Activated T-helper 1 cell treated with anti-CD3 and anti-CD28 coated beads, Interleukin-12 subunit alpha, Interleukin-12 subunit beta, Interleukin-2, Interleukin-4 antibody, amounts not matched to agents 30 ng/mL and 10 ng/mL and 1 ng/mL, durations not matched to agents 14 hours and 24 hours and 36 hours (primary cell): ENCODE measurements at places on chromosomes 2 and 18. TPM values are rescaled to one million over a fixed set of nuclear protein-coding genes. Genes with fewer than 3 reads are reported as not detected.

DNA sequence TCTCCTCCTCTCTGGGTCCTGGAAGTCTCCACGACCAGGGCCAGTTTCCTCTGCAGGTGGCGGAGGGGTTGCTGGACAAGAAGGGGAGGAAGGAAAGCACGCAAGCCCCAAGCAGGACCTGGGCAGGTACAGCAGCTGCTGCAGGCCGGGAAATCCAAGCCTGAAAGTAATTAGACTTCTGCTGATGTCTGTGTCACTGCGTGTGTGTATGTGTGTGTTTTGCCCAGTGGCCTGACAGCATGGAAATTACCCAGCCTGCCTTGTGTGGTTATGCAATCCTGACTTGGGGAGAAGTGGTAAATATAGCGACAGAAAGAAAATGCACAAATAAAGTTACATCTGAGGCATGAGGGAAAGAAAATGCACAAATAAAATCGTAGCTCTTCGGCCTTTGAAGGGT lies 121.8 kb upstream of the ZBTB14 start:
- H3K4me3 ChIP-seq = no peak overlapping the region
- H3K36me3 ChIP-seq = no peaks in the 10 kb centered on the region
- H3K27me3 ChIP-seq = peaks cover 8% of the 10 kb centered on the region
- H3K27ac ChIP-seq = no peak overlapping the region
- no peak for DNase-seq

DNA sequence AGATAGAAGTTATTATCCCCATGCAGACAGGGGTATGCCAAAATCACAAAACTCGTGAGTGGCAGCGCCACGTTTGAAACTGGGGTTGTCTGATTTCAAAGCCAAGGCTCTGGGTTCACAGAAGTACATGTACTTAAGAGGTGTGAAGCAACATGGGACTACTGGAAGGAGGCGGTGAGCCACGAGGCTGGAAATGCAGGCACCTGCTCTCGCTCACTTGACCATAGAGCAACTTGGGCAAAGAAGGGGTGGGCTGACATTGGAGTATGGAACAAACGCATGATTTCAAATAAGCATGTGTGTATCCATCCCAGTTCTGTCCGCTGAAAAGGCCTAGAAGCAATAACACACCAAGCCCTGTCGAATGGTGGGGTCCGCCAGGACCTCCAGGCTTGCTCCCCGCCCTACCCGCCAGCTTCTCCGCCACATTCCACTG lies 593 bp upstream of the ACTR2 start:
- DNase-seq = peak; percentile 14
- peaks cover 11% of the 10 kb centered on the region for H3K36me3 ChIP-seq
- H3K27ac ChIP-seq = peak overlapping the region; percentile 99
- H3K4me3 ChIP-seq = peak overlapping the region; percentile 97

GRCh38 chr18:59041296-59041695 lies 98.4 kb upstream of the SEC11C start:
- H3K4me1 ChIP-seq = peaks cover 4% of the 10 kb centered on the region
- DNase-seq = no peak
- H3K36me3 ChIP-seq = no peaks in the 10 kb centered on the region
- peaks cover 6% of the 10 kb centered on the region for H3K27me3 ChIP-seq
- no peak overlapping the region for H3K27ac ChIP-seq
- H3K4me3 ChIP-seq = no peak overlapping the region

DNA sequence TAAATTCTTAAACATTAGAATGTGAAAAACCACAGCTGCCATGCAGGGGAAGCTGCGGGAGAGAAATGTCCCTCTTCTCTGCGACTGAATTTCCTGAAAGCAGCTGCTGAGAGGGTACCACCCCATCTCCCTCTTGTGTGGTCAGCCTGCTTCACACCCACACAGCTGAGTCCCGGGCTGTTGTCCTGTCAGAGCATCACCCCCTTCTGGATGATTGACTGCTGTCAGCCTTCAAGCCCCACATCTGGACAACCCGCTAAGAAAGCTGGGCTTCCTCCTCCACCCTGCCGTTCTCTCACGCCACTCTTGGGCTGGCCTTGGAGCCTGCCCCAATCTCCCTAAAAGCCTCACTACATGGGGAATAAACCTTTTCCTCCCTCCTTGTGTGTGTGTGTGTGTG lies 26.0 kb downstream of the SH3YL1 start:
- DNase-seq = no peak
- H3K36me3 ChIP-seq = peaks cover 5% of the 10 kb centered on the region
- H3K4me3 ChIP-seq = no peak overlapping the region
- H3K4me1 ChIP-seq = no peaks in the 10 kb centered on the region
- no peak overlapping the region for H3K27ac ChIP-seq

DNA sequence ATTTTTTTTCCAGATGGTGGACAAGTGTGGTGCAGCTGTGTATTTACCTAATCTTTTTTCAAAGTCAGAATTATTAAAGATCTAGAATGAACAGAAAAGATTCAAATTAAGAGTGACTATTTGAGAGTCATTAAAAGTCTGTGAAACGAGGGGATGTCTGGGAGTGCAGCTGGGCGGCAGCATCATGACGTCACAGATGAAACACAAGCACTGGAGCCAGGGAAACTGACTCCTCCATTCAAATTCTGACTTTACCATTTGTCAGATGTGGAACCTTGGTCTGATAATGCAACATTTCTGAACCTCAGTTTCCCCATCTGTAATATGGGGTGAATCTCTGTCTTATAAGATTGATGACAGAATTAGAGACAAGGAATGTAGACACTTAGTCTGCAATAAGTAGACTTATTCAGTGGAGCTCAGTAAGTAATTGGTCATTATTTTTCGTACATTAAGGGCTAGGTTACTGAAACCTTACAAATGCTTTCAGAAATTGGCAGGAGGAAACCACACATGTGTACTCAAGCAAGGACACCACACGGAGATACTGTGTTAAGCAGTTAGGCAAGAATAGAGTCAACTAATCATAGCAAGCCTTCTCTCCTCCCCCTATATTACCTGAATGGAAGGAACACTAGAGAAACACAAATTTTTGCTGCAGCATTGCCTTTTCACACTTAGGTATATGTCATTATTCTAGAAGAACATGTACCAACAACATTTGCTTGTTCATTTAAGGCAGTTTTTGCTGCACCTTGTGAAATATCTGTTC lies 27.8 kb upstream of the CXXC1 start:
- DNase-seq = no peak
- H3K27me3 ChIP-seq = peaks cover 20% of the 10 kb centered on the region
- H3K4me1 ChIP-seq = peaks cover 8% of the 10 kb centered on the region
- H3K27ac ChIP-seq = no peak overlapping the region
- no peak overlapping the region for H3K4me3 ChIP-seq

- H3K27ac ChIP-seq = no peak overlapping the region
- DNase-seq = no peak
- H3K36me3 ChIP-seq = no peaks in the 10 kb centered on the region
- no peaks in the 10 kb centered on the region for H3K4me1 ChIP-seq
- peaks cover 11% of the 10 kb centered on the region for H3K27me3 ChIP-seq
These were observed 283.2 kb downstream of the INSIG2 start for GRCh38 chr2:118371515-118371914.

GRCh38 chr18:56661360-56662062 lies 10.4 kb downstream of the WDR7 start:
- peaks cover 21% of the 10 kb centered on the region for H3K4me1 ChIP-seq
- H3K27me3 ChIP-seq = no peaks in the 10 kb centered on the region
- no peak for DNase-seq

- DNase-seq = no peak
- peaks cover 11% of the 10 kb centered on the region for H3K36me3 ChIP-seq
- no peak overlapping the region for H3K27ac ChIP-seq
- peaks cover 7% of the 10 kb centered on the region for H3K4me1 ChIP-seq
- H3K4me3 ChIP-seq = no peak overlapping the region
- peaks cover 18% of the 10 kb centered on the region for H3K27me3 ChIP-seq
These were observed 28.4 kb downstream of the BOLA3 start for GRCh38 chr2:74119339-74119738.

DNA sequence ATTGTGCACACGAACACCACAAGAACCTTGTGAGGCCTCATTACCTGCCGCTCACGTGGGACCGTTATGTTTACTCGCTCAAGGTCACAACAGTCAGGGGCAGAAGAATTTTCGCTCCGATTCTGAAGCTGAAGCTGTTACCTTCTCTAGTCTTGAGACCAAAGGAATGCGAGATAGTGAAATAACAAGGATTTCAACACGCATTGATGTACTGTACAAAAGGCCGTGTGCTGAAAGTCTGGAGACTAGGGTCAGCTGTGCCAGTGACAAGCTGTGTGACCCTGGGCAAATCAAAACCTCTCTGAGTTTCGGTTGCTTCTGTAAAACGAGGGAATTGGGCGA lies 583 bp downstream of the NEMP2 start:
- DNase-seq = peak; percentile 45
- H3K27me3 ChIP-seq = no peaks in the 10 kb centered on the region
- H3K4me1 ChIP-seq = peaks cover 63% of the 10 kb centered on the region
- peaks cover 22% of the 10 kb centered on the region for H3K36me3 ChIP-seq

DNA sequence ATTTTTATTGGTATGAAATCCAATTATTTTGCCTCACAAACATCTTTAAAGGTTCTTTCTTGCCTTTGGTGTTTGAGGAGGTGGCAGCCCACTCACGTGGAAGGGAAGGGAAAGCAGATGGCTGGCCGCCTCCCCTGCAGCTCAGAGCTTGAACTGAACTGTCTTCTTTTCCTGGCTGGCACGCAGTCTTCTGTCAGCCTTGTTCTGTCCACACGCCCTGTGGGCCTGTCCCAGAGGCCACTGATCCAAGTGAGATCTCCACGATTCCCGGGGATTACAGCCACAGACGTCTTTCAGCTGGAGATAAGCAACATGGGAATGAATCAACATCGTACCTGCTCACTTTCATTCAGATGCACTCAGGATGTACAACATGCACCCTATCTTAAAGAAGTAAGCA lies 73.3 kb downstream of the TMEM18 start:
- no peaks in the 10 kb centered on the region for H3K27me3 ChIP-seq
- no peak for DNase-seq
- peak overlapping the region; percentile 1 for H3K27ac ChIP-seq
- no peaks in the 10 kb centered on the region for H3K36me3 ChIP-seq

DNA sequence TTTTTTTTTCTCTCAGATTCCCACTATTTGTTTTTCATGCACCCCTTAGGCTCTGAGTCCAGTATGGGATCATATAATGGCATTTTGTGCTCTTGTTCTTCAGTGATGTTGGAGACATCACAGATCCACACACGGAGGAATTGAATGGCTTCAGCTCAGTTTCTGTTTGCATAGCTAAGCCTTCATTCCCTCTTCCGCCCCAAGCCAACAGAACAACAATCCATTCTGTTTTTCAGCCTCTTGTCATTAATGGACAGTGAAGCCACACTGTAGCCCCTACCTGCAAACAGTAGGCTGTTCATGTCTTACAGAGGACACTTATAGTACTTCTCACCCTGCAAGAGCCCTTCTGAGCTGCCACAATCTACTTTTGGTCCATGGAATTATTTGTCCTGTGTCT lies 64.0 kb upstream of the ZSWIM2 start:
- no peaks in the 10 kb centered on the region for H3K4me1 ChIP-seq
- H3K4me3 ChIP-seq = no peak overlapping the region
- H3K27me3 ChIP-seq = no peaks in the 10 kb centered on the region
- no peaks in the 10 kb centered on the region for H3K36me3 ChIP-seq
- DNase-seq = no peak

GRCh38 chr18:67453901-67454300 lies 62.6 kb downstream of the DSEL start:
- H3K27me3 ChIP-seq = no peaks in the 10 kb centered on the region
- no peaks in the 10 kb centered on the region for H3K36me3 ChIP-seq
- H3K27ac ChIP-seq = no peak overlapping the region

DNA sequence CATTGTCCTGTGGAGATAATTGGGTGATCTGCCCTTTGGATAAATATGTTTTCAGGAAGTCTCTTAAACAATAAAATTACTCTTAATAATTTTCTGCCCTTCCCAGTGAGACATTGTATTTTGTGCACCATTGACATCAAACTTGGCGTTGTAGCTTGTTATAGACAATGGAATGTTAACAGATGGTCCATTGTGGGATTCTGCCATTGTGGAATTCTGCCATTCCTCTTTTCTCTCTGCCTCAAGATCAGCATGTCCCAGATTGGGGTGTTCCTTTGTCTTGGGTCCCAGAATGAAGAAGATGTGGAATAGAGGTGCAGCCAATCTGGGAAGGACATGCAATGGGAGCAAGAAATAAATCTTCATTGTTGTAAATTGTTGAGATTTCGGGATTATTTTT lies 15.1 kb upstream of the LDAH start:
- H3K4me1 ChIP-seq = no peaks in the 10 kb centered on the region
- H3K27ac ChIP-seq = no peak overlapping the region
- no peaks in the 10 kb centered on the region for H3K36me3 ChIP-seq
- peaks cover 32% of the 10 kb centered on the region for H3K27me3 ChIP-seq
- DNase-seq = no peak
- no peak overlapping the region for H3K4me3 ChIP-seq

DNA sequence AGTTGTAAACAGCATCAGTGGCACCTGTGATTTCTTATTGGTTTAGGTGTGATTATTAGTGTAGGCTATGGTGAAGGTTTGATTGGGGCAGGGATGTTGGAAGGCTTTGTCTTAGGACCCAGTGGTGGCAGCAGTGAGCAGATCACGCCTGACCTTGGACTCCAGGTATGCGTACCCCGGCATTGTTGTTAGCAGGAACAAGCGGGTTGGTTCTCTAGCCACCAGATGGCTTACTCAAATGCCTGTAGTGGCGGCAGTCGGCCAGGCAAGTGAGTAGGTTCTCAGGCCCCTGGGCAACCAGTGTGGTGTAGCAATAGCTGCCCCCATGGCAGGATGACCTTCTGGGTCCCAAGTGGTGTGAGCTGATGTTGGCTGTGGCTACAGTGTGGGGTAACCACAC lies 558.3 kb downstream of the KCNJ3 start:
- no peak overlapping the region for H3K4me3 ChIP-seq
- H3K27me3 ChIP-seq = no peaks in the 10 kb centered on the region
- DNase-seq = no peak
- no peak overlapping the region for H3K27ac ChIP-seq

- H3K27me3 ChIP-seq = no peaks in the 10 kb centered on the region
- H3K4me3 ChIP-seq = no peak overlapping the region
- no peak for DNase-seq
- H3K4me1 ChIP-seq = peaks cover 24% of the 10 kb centered on the region
- H3K27ac ChIP-seq = no peak overlapping the region
These were observed 17.5 kb upstream of the DPP4 start for GRCh38 chr2:162091325-162092007.

- H3K4me1 ChIP-seq = peaks cover 67% of the 10 kb centered on the region
- no peak overlapping the region for H3K27ac ChIP-seq
- DNase-seq = no peak
- no peak overlapping the region for H3K4me3 ChIP-seq
These were observed 121.0 kb downstream of the RBMS1 start for GRCh38 chr2:160372585-160372984.

DNA sequence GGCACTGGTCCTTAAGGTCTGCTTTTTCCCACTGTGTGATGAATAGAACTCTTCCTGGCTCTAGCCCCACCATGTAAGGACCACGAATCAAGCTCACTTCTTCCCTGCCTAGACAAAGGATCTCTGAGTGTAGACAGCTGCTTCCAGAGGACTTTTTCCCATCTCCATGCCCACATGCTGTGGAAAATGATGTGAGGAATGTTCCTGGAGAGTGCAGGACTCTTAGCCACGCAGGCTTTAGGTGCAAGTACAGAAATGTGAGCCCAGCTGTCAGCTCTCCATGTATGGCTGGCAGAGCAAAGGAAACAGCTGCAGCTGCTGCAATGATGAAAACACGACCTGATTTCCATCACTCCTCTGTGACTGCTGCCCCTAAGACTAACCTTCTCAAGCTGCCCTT lies 35.5 kb downstream of the NXPH2 start:
- H3K4me3 ChIP-seq = no peak overlapping the region
- H3K36me3 ChIP-seq = no peaks in the 10 kb centered on the region
- DNase-seq = no peak
- no peaks in the 10 kb centered on the region for H3K4me1 ChIP-seq
- H3K27ac ChIP-seq = no peak overlapping the region
- H3K27me3 ChIP-seq = no peaks in the 10 kb centered on the region

The FNDC4 gene
- 0.10 TPM in 1 of 2 replicates, not detected in the other for total RNA-seq

The PPIG gene
- total RNA-seq = 54.2 and 56.3 TPM in 2 replicates

The PSMA8 gene
- total RNA-seq = 0.44 and 0.49 TPM in 2 replicates

The ACADL gene
- not detected in 2 replicates for total RNA-seq

The NDC80 gene
- total RNA-seq = 41.2 and 42.6 TPM in 2 replicates

The HOXD9 gene
- total RNA-seq = not detected in 2 replicates

The GAL3ST2 gene
- 0.51 and 0.60 TPM in 2 replicates for total RNA-seq

The CHRND gene
- total RNA-seq = not detected in 2 replicates
